Omental fat pad (tissue), 4 donors: ENCODE measurements at places on chromosomes 7 and 10. TPM values are rescaled to one million over a fixed set of nuclear protein-coding genes. Genes with fewer than 3 reads are reported as not detected.

Gene IL6
- total RNA-seq: 201 TPM

Gene CTAGE8
- total RNA-seq: 1.3 TPM

DNA sequence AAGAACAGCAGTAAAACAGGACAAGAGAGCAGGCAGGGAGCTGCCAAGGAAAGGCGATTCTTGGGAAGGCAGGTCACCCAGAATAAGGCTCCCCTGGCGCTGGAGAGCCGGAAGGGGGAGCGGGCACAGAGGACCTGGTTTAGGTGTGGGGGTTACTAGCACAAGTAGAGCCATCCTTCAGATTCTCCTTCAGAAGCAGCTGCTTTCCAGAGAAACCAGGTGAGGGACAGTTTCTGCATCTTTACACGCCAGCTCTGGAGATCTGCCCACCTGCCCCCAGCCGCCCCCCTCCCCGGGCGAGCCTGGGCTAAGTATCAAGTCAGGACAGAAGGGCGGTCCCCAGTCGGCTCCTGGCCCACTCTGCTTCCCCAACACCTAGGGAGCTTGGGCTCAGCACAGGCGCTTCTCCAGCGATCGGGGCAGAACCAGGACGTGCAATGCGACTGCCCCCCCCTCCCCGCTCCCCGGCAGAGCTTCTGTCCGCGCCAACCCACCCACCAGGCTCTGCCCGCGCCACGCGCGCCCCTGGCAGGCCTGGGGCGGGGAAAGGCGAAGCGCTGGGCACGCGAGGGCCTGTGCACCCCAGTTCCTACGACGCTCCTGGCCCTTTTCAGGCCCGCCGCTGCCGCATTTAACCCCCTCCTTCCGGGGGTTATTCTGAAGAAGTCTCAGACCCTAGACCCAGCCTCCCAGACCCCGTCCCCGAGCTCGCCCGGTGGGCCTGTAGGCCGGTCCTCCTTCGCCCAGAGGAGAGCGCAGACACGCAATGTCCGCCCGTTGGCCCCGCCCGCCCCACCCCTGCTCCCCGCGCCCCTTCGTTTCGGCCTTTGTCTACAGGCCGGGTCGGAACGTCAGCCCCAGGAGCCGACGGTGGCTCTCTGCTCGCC, 4.4 kb upstream of the EN2 start:
- no peak for DNase-seq

Gene SUN3
- not detected for total RNA-seq

DNA sequence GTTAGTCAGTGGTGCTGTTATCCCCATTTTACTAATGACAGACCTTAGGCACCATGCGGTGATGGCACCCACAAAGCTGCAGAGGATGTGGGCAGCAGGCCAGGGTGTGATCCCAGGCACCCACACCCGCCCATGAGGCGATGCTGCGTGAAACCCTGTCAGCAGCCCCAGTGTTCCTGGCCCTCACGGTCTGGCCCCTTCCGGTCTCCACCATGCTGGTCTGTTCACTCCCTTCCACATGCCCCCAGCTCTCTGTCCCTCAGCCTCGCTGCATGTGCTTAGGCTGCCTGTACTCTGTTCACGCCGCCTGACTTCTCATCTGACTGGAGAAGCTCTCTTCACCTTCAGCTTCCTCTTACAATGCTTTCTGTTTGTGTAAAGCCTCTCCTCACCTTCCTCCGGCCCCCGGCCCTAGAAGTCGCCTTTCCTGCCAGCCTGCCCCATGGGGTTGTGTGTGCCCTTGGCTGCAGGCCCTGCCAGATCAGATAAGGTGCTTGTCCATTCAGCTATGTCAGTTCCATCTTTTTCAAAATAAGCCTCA, 17.6 kb upstream of the ORAI2 start:
- DNase-seq: no peak

Gene MBL2
- total RNA-seq: not detected

DNA sequence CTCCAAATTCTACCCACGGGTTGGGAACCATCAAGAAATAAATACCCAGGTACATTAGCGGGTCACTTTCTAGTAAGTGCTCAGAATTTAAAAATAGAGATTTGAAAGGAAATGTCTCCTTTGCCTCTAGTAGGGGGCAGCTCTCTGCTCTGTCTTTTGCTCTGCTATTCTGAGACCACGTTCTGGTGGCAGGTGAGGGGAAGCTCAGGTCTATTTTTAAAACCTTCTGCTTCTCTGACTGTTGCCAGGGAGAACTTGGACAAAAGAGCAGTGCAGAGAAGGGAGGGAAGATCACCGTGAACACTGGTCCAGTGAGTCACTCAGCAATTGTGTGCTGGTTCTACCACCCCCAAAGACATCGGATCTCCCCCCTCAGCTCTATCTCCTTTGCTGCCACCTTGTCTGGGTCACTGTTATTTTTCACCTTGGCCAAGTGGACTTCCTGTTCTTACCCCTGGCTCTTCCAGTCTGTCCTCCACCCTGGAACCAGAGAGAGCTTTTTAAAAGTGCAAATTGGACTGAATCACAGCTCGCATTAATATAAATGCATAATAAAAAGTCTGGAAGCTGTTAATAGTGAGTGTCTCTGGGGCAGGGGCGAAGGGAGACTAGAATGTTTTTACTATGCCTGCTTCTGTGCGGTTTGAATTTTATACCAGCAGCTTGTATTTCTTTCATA, 72.4 kb upstream of the LOXL4 start:
- DNase-seq: no peak

DNA sequence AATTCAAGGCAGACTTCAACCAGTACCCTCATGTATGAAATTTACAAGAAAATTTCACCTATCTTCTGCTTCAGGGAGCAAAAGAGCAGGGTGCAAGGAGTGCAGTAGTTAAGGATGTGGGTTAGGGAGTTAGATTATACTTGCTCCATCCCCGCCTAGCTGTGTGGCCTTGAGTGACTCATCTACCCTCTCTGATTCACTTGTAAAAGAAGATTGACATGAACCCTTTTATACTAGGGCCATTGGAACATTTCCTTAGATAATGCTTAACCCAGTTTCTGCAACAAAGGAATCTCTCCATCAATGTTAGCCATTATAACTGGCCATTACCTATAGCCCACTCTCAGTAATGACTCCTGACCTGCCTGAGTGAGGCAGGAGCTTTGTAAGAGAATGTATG, 10.2 kb upstream of the HSPA12A start:
- DNase-seq: no peak

DNA sequence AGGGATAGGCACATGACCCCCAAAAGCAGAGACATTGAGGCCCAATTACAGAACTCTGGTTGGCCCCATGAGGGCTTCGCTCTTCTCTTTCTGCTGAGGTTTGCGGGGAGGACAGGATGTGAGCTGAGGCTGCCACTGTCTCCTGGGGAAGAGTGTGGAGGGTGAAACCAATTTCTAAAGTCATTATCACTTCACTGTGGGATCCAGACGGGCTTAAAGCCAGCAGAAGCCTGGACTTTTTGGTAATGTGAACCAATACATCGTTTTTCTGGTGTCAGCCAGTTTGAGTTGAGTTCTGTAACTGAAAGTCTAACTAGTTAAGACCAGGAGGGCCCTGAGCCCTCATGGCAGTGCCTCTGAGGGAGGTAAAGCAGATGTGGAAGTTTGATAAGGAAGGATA, 163.0 kb downstream of the MYOF start:
- no peak for DNase-seq

DNA sequence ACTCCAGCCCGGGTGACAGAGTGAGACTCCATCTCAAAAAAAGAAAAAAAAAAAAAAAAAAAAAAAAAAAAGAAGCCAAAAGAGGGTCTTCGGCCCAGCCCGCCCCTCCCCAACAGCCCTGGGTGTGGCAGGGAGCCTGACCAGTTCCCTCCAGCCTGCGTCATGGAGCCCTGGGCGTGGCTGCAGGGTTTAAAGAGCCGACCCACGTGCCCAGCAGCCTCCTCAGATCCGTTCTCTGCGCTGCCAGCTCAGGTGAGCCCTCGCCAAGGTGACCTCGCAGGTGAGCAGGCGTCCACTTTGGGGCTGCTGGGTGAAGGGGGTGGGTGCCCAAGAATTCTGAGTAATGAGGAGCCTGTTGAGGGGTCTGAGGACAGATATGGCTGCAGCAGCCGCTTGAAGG, at the start of gene FXYD4:
Gene FXYD4 (plus strand): TSS at position 219 of the 400 bp plus-strand sequence. CDS start 2,111 bp downstream, outside the sequence.
- DNase-seq: no peak

Gene STX1A
- total RNA-seq: 3.6 TPM
